ENCODE measurements at places on chromosomes 5 and 9. TPM values are rescaled to one million over a fixed set of nuclear protein-coding genes. Genes with fewer than 3 reads are reported as not detected.

The IFNA6 gene
- total RNA-seq = not detected

The ENTREP1 gene
- total RNA-seq = 0.81 TPM

The CD274 gene
- 5.1 TPM for total RNA-seq

The ADAMTS2 gene
- 162 TPM for total RNA-seq

The SPATA31D4 gene
- total RNA-seq = not detected

The CDC26 gene
- total RNA-seq = 33.4 TPM

The CEL gene
- 0.36 TPM for total RNA-seq

The ADAMTS16 gene
- not detected for total RNA-seq

The DMRT3 gene
- not detected for total RNA-seq

The VLDLR gene
- total RNA-seq = 15.9 TPM

Data from cardiac atrium fibroblast (primary cell).